Ovary (tissue), 10 donors: ENCODE measurements at places on chromosomes 5 and 9.

DNA sequence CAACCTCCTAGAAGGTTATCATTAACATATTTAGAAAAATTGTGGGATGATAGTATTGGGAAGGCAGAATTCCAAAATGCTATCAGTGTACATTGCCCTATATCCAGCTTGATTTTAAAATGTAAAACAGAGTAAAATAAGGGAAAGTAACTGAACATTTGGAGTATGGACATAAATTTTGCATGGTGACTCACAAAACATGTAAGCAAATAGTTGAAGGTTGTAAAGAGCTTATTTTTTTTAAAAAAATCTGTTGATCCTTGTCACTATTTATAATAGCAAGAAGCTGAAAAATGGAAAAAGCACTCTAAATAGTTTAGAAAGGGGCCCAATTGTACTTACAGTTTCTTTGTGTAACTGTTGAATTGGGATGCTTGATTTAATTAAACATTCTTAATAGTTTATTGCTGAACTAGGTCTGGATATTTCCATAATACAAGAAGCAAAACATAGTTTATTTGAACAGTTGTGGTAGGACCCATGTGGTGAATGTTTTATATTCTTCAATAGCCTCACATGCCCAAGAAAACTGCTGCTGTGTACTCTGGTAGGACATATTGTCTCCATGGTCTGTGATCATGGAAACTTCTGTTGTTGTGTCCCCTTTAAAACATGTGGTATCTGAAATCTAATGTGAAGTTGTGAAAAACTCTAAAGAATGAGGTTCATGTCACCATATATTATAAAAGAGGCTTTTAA is 82.4 kb downstream of the NNT start:
- no peak for DNase-seq

- peak; percentile 82 for DNase-seq
Measured at GRCh38 chr9:34701023-34701768, 8.7 kb downstream of the CCL21 start.

GRCh38 chr5:54691656-54692055 is 174.1 kb downstream of the SNX18 start:
- no peak for DNase-seq

GRCh38 chr5:118614731-118615456 is 373.5 kb downstream of the DTWD2 start:
- no peak for DNase-seq

DNA sequence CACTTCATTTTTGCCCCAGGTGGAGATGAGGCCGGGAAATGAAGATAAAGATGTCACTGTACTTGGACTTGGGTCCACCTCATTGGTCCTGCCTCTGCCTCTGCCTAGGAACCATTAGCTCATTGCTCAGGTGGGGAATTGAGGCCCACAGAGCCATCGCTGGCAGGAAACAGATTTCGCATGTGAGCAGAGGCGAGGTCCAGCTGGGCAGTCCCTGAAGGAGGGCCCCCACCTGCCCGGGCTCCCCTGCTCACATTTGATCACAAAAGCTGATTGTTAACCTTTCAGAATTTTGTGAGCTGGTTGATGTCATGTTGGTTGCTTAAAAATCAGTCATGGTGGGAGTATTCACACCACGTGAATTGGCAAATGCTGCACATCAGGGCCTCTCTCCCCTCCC is 273.8 kb upstream of the MVB12B start:
- DNase-seq: no peak

GRCh38 chr5:111058064-111058463 is 13.4 kb upstream of the TSLP start:
- no peak for DNase-seq

- DNase-seq: no peak
Measured at GRCh38 chr5:101143526-101143925, 240.4 kb upstream of the ST8SIA4 start.

GRCh38 chr5:154610321-154611154 is 132.5 kb upstream of the HAND1 start:
- peak; percentile 41 for DNase-seq

GRCh38 chr5:50576686-50577256 is 89.7 kb upstream of the PARP8 start:
- DNase-seq: no peak

GRCh38 chr5:59790376-59790775 is 103.2 kb downstream of the PDE4D start:
- DNase-seq: no peak

GRCh38 chr5:149895416-149896345 is 48.9 kb downstream of the PDE6A start:
- DNase-seq: no peak

DNA sequence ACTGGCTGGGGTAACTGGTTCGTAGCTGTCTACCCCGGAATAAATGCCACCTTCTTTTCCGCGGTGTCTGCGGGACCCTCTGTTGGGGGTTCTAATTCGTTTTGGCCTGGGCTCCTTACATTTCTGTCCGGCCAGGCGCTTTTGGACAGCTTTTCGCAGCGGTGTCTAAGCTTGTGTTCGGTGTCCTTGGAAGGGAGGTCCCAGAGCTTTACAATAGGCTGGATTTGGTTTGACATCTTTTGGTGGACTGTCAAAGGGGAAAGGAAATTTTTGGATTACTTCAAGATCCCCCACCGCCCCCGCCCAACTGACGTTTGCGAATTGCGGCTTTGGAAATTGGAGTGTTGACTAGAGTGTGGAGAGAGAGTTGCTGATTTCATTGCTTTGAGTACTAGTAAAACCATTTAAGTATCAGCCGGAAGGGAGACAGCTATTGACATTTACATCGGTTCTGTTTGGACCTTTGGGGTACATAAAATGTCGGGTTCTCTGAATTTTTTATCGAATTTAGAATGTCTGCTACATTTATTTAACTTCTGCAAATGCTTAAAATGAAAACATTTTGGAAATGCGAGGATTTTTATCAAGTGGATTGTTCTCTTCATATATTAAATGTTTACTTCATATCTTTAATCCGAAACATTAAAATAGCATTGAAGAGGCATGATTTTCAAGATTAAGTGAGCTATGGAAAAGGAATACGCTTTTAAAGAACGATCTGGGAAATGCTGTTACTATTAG is 4.7 kb upstream of the PURA start:
- DNase-seq: peak; percentile 37

GRCh38 chr5:97009212-97009898 is 73.5 kb downstream of the LNPEP start:
- no peak for DNase-seq
